Fibroblast of mammary gland (primary cell): ENCODE measurements at places on chromosomes 6 and 20.

DNA sequence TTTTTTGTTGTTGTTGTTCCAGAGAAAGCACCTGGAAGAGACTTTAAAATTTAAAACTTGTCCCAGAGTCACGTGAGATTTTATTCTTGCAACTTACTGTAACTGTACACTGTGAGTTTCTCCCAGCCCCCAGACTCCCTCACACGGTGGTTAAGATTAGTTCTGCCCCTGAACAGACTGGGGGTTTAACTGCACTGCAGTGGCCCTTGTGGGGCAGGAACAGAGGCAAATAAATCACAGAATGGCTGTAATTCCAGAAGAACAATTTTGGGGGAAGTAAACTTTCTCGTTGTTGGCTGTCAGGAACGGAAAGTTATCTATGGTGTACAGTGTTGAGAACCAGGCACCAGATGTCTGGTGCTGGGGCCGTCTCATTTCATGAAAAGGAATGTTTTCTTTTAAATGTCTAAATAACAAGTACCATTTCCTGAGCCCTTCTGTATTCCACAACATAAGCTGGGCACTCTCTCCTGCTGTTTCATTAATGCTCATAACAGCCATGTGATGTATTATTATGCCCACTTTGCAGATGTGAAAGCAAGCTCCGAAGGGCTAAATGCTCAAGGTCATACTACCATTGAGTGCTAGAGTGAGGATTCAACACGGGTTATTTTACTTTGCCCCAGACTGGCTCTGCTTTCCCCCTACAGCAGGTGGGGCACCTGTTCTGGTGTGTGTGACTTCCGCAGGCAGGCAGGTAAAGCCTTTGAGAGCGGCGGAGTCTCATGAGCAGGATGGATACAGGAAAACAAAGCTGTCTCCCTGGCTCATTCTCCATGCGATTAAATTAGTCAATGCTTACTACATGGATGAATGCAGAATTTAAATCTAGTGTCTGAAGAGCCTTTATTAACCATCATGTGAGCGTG lies 30.5 kb downstream of the CNKSR3 start:
- DNase-seq, result no peak

DNA sequence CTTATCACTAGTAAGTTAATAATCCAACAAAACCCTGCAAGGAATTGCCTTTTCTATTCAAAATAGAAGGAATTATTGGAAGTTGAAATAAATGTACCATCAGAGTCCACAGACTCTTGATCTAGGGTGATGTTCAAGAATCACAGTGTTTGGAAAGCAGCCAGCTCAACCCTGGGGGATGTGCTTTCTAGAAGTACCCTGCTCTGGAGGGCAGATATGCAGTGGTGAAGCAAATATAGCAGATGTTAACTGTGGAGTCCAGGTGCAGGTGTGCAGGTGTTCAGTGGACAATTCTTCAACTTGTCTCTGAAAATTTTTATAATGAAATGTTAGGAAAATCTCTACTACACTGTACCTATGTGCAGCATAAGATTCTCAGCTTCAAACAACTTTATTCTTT lies 9.1 kb upstream of the INSM1 start:
- no peak for DNase-seq

- DNase-seq, result no peak
Measured at GRCh38 chr6:44869321-44869897, 458.7 kb upstream of the RUNX2 start.

GRCh38 chr20:18405826-18406225 lies 61.0 kb downstream of the DZANK1 start:
- DNase-seq, result no peak

DNA sequence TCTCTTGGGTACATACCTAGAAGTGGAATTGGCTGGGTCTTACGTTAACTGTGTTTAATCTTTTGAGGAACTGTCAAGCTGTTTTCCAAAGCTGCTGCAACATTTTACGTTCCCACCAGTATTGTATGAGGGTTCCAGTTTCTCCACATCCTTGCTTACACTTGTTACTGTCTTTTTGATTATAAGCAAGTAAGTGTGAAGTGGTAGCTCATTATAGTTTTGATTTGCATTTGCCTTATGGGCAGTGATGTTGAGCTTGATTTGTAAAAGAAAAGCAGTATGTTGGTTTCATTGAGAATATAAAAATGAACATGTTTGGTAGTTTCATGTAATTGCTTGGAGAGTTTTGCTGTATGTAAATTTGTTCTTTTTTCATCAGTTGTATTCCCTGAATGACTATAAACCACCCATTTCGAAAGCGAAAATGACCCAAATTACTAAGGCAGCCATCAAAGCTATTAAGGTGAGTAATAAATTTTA lies 40.4 kb downstream of the SCAF8 start:
- no peak for DNase-seq
